GM04503 (cell line): ENCODE measurements at places on chromosomes 3 and 15.

GRCh38 chr3:192169332-192169915 lies 557.9 kb downstream of the FGF12 start:
- DNase-seq = no peak

DNA sequence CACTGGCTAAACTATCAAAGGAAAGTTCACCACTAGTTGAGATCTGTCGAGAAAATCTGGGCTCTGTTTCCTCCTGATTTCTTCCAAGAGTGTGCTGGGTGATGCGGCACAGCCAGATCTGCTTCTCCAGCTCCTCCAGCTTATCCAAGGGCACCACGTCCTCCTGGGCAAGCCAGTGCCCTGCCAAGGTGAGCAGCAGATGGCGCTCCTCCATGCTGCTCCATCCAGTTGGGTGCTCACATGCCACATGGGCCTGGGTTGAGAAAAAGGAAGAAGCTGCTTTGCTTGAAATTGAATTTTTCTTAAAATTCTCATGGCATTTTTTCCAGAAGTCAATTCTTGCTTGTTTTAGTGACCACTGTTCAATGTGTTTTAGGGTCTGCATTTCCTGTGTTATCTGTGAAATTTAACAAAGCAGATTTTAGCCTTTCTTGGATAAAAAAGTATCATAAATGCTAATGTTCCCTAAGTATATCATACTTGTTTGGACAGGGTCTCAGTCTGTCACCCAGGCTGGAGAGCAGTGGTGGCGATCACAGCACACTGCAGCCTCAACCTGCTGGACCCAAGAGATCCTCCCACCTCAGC lies 47.3 kb downstream of the EIF3J start:
- no peak for DNase-seq

GRCh38 chr3:190849607-190850006 lies 12.9 kb downstream of the GMNC start:
- DNase-seq = no peak

DNA sequence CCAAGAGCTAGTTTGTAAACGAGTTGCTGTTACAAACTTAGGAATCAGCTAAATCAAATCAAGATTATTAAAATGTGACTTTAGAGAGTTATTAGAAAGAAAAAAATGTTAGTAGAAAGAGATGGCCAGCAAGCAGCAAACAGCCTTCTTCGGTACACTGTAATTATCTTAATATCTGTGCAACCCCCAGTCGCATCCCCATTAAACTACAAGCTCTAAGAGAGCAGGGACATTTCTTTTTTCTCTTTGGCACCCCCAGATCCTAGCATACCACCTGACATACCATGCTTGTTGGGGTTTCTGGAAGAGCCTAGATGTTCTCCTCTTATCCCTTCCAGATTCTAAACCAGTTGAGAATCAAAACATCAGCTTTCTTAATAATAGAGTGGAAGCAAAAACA lies 45.1 kb upstream of the LIPC start:
- no peak for DNase-seq

DNA sequence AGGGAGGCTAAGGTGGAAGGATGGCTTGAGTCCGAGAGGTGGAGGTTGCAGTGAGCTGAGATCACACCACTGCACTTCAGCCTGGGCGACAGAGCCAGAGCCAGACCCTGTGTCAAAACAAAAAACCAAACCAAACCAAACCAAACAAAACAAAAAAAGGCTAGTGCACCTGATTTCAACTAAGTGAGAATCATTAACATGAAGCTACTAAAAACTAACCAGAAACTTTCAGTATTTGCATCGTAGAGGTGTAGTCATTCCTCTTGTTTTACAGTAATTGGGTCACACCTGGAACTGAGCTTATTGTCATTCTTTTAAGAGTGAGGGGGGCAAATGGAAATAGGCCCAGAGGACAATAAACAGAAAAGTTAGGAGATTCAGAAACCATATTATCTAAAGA lies 58.5 kb downstream of the ST6GAL1 start:
- no peak for DNase-seq

DNA sequence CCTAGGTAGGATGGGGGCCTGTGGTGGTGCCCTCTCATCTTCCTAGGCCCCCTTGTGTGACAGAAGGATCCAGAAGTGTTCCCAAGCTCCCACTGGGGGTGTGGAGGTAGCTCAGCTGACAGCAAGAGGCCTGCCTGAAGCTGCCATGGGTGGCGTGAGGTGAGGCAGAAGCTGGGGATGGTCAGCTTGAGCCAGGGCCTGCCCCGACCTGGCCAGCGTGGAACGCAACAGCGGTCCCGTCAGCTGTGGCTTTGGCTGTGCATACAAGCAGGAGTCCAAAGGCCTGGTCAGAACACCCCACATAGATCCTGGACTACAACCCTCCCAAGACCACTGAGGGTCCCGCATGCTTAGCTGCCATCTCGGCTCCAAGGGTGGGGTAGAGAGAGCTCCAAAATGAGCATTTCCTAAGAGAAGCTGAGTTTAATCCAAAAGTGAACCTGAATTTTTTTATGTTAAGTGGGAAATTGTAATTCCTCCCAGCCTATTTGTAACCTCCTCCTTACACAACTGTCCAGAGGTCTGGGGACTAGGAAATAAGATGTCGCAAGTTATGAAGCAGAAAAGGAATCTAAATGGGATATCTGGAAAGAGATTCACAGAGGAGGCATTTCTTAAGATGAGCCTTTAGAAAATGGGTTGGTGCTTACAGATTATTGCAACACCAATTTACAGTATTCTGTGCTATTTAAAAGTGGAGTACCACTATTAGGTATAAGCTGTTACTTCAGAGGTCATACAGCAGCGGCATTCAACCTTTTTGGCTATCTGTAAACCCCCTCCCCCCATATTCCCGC lies 9.9 kb upstream of the PLA2G4D start:
- peak; percentile 15 for DNase-seq

GRCh38 chr3:183100376-183100775 lies 1.1 kb upstream of the MCCC1 start:
- DNase-seq = no peak

GRCh38 chr3:36197151-36197550 lies 183.2 kb upstream of the STAC start:
- no peak for DNase-seq

GRCh38 chr3:7960601-7961000 lies 541.0 kb upstream of the LMCD1 start:
- no peak for DNase-seq

GRCh38 chr15:93026380-93026817 lies 62.6 kb downstream of the RGMA start:
- DNase-seq = no peak

GRCh38 chr3:195854628-195855294 lies 43.0 kb upstream of the MUC4 start:
- DNase-seq = no peak

GRCh38 chr3:26522919-26523318 lies 99.7 kb upstream of the LRRC3B start:
- no peak for DNase-seq

GRCh38 chr3:9902372-9903237 lies at the start of gene IL17RE:
TSS of gene IL17RE (plus strand) at chr3:9902848. CDS start at chr3:9902933, 85 bp downstream.
- no peak for DNase-seq

DNA sequence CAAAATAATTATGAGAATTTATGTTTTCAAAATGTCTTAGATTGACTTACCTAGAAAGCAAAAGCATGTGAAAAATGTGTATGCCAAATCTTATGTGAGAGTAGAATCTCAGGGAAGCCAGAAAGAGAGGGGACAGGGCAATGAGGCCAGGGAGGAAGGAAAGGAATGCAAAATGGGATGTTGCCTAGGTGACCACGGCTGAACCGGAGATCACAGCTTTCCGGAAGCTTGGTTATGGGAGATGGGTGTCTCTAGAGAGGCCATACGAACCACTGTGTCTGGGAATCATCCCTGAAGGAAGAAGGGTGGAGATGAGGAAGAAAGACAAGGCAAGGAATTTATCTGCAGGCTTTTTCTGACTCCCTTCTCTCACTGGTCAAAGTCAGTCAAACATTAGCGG lies 76.0 kb downstream of the SUCLG2 start:
- no peak for DNase-seq

DNA sequence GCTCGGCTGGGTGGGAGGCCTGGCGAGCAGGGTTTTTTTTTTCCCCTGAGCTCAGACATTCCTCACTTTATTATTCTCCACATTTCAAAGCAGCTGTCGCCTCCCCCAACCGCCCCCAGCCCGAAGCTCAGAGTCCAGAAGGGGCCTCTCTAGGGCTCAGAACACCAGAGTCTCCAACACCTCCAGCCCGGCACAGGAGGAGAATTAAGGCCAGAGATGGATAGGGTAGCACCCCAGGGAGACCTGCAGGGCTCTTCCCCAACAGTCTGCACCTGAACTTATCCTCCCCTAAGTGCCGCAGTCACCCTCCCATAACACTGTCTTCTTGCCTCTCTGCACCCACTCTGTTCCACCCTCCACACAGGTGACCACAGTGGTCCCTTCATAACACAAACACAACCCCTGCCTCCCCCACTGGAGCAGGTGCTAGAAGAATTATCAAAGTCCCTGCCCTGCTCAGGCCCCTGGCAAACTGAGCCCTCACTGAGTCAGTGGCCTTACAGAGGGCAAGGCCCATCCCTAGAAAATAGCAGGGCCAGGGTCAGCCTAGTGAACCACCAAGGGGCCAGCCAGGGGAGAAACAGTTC lies 14.1 kb downstream of the MYL3 start:
- DNase-seq = no peak

GRCh38 chr3:136305879-136306278 lies 55.7 kb downstream of the PCCB start:
- DNase-seq = peak; percentile 16

DNA sequence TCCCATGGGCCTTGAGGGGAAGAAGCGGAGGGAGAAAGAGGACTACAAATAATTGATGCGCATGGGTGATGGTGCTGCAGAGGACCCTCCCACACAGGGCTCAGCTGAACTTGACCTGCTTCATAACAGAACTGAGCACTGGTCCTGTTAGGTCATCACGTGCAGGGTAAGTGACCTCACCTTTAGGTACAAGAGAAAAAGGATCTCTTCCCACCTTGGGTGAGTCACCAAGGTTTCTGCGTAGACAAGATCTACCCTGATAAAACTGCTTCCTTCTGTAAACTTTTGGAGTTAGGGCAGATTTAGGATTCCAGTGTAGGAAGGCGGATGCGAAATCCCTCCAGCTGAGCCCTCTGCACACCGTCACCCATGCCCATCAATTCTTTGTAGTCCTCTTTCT lies 67.1 kb downstream of the FEM1B start:
- no peak for DNase-seq

GRCh38 chr3:32816439-32817256 lies 1.1 kb upstream of the TRIM71 start:
- no peak for DNase-seq

DNA sequence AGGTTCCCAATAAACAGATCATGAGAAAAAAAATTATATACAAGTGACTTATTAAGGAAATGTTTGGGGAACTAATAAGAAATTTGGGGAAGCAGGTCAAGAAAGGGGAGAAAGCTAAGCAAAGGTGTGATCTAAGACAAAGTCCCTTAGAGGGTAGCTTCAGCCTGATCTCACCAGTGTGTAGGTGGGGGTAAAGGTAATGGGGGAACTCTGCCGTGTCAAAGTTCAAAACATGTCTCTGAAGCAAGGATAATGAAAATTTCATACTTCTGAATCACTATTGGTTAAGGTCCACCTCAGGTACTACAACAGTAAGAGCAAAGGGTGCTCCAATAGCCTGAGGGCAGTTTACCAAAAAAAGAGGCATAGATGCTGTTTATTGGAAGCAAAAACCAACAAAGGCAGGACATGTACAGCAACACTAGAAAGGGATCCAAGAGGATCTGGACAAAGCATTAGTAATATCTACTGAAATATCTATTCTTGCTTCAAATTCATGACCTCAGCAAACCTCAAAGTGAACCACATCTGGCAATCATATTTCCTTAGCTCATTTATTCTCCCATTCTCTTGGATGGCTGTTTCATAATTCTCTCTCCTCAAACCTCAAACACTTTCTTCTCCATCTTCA lies 6.9 kb downstream of the ACAD11 start:
- peak; percentile 37 for DNase-seq

GRCh38 chr3:180325958-180326357 lies 276.0 kb upstream of the TTC14 start:
- no peak for DNase-seq

- DNase-seq = peak; percentile 44
These were observed 85.3 kb downstream of the ASB7 start for GRCh38 chr15:100687582-100688141.

- no peak for DNase-seq
These were observed 200.4 kb downstream of the ADAMTSL3 start for GRCh38 chr15:83854321-83854720.

- no peak for DNase-seq
These were observed 34.8 kb upstream of the EOMES start for GRCh38 chr3:27756877-27757276.

- DNase-seq = no peak
These were observed 1.6 kb downstream of the CYP11A1 start for GRCh38 chr15:74365598-74366445.

DNA sequence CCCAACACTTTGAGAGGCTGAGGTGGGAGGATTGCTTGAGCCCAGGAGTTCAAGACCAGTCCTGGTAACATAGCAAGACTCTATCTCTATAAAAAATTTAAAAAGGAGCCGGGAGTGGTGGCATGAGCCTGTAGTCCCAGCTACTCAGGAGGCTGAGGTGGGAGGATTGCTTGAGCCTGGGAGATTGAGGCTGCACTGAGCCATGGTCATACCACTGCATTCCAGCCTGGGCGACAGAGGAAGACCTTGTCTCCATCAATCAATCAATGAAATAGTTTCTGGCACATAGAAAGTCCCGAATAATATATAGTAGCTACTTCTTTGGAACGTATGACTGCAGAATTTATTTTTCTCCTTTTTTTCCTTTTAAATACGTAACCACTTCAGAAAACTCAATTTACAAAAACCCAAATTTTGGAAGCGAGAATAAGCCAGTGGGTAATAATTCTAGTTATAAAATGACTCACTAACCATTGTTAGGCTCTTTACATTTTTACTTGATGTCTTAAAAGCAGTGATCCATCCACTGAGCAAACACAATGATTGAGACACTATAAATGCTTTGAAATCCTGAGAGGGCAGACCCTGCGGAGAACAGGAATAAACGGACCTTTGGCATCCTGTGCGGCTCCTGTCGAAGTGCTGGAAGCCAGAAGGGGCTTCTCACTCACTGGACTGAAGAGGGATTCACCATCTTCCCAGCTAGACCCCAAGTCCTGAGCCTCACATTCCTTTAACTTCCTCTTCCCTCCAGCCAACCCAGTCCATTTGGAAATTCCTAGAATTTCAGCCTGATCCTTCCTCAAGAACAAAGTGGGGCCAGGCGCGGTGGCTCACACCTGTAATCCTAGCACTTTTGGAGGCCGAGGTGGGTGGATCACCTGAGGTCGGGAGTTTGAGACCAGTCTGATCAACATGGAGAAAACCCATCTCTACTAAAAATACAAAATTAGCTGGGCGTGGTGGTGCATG lies 68.4 kb upstream of the MFGE8 start:
- no peak for DNase-seq

DNA sequence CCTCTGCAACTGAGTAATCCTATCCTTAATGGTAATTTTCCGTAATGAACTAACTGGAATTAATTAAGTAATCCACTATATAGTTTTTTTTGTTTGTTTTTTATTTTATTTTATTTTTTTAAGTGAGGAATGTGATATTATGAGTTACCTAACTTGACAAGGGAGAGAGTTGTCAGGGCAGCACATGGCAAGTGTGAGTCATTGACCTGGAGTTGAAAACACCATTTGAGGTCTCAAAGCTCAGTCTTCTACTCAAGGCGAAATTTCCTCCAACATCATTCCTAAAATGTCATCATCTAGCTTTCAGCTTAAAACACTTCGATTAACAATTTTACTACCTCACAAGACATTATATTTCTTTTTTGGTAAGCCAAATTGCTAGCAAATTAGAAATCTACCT lies 87.8 kb downstream of the NECTIN3 start:
- DNase-seq = no peak

- DNase-seq = no peak
These were observed 201.6 kb downstream of the PDZRN3 start for GRCh38 chr3:73423116-73423515.

- peak; percentile 99 for DNase-seq
These were observed 92.3 kb downstream of the FRMD5 start for GRCh38 chr15:44102675-44103254.
